ENCODE measurements at places on chromosomes 11 and 22.

GRCh38 chr22:32887324-32887980 lies 85.9 kb downstream of the TIMP3 start:
- H3K4me3 ChIP-seq, result no peak overlapping the region
- DNase-seq, result no peak
- no peaks in the 10 kb centered on the region for H3K4me1 ChIP-seq
- no peak overlapping the region for H3K27ac ChIP-seq

GRCh38 chr11:10459029-10459970 lies 4.2 kb downstream of the AMPD3 start:
- peaks cover 40% of the 10 kb centered on the region for H3K36me3 ChIP-seq
- H3K4me1 ChIP-seq, result peaks cover 44% of the 10 kb centered on the region
- peak overlapping the region; percentile 97 for H3K27ac ChIP-seq
- peak overlapping the region; percentile 90 for H3K4me3 ChIP-seq

- no peak overlapping the region for H3K4me3 ChIP-seq
- no peaks in the 10 kb centered on the region for H3K27me3 ChIP-seq
- no peaks in the 10 kb centered on the region for H3K4me1 ChIP-seq
- H3K36me3 ChIP-seq, result no peaks in the 10 kb centered on the region
These were observed 527.9 kb upstream of the B3GAT1 start for GRCh38 chr11:134939905-134940304.

- no peaks in the 10 kb centered on the region for H3K27me3 ChIP-seq
- no peak overlapping the region for H3K27ac ChIP-seq
- peaks cover 6% of the 10 kb centered on the region for H3K4me1 ChIP-seq
- no peaks in the 10 kb centered on the region for H3K36me3 ChIP-seq
These were observed 42.6 kb downstream of the BUD13 start for GRCh38 chr11:116730241-116730561.

- no peak for DNase-seq
- no peak overlapping the region for H3K27ac ChIP-seq
- no peak overlapping the region for H3K4me3 ChIP-seq
- H3K4me1 ChIP-seq, result no peaks in the 10 kb centered on the region
- no peaks in the 10 kb centered on the region for H3K27me3 ChIP-seq
These were observed 77.9 kb downstream of the FBXO7 start for GRCh38 chr22:32552521-32552920.

DNA sequence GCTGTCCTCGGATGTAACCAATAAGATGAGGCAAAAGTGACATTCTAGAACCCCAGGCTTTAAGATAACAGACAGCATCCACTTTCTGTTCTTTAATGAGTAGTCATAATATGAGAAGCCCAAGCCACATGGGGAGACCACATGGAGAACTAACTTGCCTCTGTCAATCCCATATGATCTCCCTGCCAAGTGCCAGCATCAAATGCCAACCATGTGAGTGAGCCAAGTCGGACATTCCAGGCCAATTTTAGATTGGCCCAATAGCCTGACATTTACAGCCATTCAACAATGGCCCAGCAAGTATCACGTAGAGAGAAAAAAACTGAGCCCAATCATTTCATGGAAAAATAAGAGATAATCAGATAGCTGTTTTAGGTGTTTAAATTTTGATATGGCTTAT lies 2048.3 kb upstream of the RAG2 start:
- DNase-seq, result no peak
- H3K4me1 ChIP-seq, result no peaks in the 10 kb centered on the region
- no peaks in the 10 kb centered on the region for H3K27me3 ChIP-seq

DNA sequence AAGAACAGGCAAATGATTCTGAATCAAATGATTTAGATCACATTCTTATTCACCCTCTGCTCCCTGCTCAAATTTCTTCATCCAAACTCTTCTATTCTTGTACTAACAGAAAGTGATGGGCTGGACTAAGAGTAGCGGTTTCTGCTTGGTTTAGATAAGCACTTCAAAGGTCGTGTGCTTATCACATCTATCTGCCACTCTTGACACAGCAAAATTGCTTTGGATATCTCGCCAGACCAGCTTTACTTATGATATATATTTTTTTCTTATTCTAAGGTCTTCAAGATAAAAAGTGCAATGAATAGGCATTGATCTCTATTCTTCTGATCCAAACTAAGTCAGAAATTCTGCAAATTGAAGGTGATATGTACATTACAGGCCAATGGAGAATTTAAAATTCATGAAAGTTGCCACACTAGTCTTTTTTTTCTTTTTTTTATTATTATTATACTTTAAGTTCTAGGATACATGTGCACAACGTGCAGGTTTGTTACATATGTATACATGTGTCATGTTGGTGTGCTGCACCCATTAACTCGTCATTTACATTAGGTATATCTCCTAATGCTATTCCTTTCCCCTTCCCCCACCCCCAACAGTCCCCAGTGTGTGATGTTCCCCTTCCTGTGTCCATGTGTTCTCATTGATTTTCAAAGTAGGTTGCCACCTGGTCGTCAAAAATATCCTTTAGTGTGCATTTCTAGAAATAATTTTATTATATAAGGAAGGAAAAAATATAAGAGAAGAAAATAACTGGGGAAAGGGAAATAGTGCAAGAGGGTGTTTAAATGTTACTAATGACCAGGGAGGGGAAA lies 1941.0 kb upstream of the RAG2 start:
- no peaks in the 10 kb centered on the region for H3K27me3 ChIP-seq
- no peaks in the 10 kb centered on the region for H3K4me1 ChIP-seq
- no peaks in the 10 kb centered on the region for H3K36me3 ChIP-seq

DNA sequence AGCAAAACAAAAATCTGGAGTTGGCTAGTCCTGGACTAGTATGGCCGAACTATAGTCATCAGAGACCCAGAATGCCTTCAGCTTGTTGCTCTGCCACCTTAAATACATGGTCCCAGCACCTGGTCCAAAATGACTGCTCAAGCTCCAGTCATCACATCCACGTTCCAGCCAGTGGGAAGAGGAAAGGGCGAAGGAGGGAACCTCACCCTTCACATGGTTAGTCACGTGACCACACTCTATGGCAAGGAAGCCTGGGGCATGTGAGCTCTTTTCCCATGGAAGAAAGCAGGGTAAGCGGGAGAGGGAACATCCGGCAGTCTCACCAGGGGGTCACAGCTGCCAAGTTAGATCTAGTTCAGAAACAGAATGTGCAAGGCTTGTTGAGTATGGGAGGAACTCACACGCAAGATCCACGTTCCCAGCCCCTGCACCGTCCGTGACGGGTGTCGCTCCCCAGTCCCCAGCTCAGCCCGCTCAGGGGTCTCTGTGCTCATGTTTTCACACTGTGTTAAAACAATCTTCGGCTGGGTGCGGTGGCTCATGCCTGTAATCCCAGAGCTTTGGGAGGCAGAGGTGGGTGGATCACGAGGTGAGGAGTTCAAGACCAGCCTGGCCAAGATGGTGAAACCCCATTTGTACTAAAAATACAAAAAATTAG lies 1.9 kb upstream of the ANO9 start:
- no peak overlapping the region for H3K4me3 ChIP-seq
- no peaks in the 10 kb centered on the region for H3K36me3 ChIP-seq
- no peak overlapping the region for H3K27ac ChIP-seq
- H3K4me1 ChIP-seq, result peaks cover 11% of the 10 kb centered on the region
- DNase-seq, result no peak

GRCh38 chr11:33451364-33451763 lies 194.2 kb downstream of the HIPK3 start:
- H3K36me3 ChIP-seq, result no peaks in the 10 kb centered on the region
- DNase-seq, result no peak
- H3K4me1 ChIP-seq, result no peaks in the 10 kb centered on the region
- H3K27me3 ChIP-seq, result peaks cover 4% of the 10 kb centered on the region

- H3K4me3 ChIP-seq, result no peak overlapping the region
- no peaks in the 10 kb centered on the region for H3K36me3 ChIP-seq
- no peak overlapping the region for H3K27ac ChIP-seq
- no peak for DNase-seq
These were observed 86.7 kb upstream of the PRODH start for GRCh38 chr22:19022755-19023154.

DNA sequence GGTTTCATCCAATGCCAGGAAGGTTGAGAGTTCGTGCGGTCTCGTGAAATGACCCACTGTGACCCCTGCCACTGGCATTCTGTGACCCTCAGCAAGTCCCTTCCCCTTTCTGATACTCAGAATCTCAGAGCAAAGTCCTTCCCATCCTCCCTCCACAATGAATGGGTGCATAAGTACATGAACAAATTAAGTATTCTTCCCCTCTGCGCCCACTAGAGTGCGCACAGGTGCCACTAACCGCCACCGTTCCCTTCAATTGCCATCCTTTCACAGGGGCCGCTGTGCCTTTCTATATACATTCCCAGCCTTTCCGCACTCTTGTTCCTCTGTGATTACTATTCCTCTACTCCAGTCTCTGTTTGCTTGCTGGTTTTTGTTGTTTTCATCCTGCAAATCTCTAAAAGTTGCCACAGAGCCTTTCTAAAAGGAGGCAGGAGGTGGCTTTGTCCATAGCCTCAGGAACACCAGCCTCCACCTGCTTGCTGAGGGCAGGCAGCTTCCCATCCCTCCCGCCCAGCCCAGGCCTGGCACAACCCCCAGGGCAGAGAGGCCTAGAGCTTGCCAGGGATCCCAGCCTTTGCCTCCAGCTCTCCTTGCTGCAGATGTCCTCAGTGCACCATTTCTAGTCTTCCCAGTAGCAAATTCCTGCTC lies 6.7 kb upstream of the AP1B1 start:
- no peaks in the 10 kb centered on the region for H3K36me3 ChIP-seq
- no peak overlapping the region for H3K4me3 ChIP-seq
- peaks cover 9% of the 10 kb centered on the region for H3K4me1 ChIP-seq
- peak overlapping the region; percentile 21 for H3K27ac ChIP-seq

DNA sequence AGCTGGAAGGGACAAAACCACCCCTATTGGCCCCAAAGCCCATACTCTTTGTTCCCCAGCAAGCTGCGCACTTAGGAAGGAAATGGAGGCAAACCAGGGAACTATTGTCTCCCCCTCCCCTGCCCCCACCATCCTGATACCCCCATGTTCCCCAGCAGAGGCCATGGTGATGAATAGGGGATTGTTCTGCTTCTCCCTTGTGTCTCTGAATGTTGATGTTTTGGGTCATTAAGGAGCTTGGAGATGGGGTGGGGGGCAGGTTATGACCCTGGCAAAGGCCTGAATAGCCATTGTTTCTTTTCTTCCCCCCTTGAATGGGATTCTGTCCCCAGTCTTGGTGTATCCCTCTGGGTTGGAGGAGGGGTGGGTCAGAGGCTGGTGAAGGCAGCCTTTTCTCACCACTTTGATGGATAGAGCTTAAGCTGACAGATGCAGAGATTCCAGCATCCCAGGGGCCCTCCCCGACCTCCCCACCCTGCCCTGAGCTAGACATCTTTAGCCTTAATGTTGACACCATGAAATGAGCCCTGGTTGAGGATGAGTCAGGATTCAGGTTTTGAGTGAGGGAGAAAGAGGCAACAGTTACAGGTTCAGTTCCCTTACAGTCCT lies 8.3 kb downstream of the DTX4 start:
- DNase-seq, result no peak
- no peak overlapping the region for H3K4me3 ChIP-seq
- H3K27me3 ChIP-seq, result peaks cover 19% of the 10 kb centered on the region
- no peaks in the 10 kb centered on the region for H3K36me3 ChIP-seq
- no peak overlapping the region for H3K27ac ChIP-seq
- H3K4me1 ChIP-seq, result no peaks in the 10 kb centered on the region

DNA sequence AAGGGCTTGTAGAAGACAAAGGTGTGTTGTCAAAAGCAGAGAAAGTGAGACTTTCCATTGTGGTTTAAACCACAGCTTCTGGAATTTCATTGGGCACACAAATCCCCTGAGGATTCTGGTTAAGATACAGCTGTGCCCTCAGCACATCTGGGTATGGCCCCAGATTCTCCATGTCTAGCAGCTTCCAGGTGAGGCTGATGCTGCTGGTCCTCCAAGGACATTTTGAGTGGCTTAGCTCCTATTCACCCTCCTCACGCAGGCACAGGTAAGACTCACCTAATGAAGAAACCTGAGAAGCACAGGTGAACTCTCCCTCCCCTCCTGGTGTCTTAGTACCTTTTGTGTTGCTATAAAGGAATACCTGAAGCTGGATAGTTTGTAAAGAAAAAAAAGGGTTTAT lies 88.9 kb upstream of the IGLL5 start:
- no peak for DNase-seq
- H3K4me1 ChIP-seq, result peaks cover 8% of the 10 kb centered on the region
- H3K4me3 ChIP-seq, result no peak overlapping the region
- peaks cover 9% of the 10 kb centered on the region for H3K27me3 ChIP-seq

- H3K27me3 ChIP-seq, result peaks cover 7% of the 10 kb centered on the region
- peaks cover 17% of the 10 kb centered on the region for H3K4me1 ChIP-seq
- no peak overlapping the region for H3K27ac ChIP-seq
- H3K4me3 ChIP-seq, result no peak overlapping the region
- DNase-seq, result no peak
These were observed 27.9 kb downstream of the MCHR1 start for GRCh38 chr22:40707154-40707553.

DNA sequence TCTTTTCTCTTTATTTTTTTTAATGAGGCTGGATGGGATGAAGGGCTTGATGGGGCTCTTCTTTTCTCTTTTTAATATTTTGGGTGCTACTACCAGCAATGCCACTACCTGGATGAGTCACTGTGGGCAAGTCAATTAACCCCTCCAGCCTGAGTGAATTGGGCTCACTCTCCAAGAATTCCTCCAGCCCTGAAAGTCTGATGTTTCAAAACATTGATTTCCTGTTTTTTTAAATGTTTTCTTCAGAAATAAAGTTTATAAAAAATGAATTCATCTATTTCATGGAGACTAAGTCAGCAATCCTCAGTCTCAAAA lies 812 bp upstream of the OR5A2 start:
- no peak overlapping the region for H3K27ac ChIP-seq
- DNase-seq, result no peak
- peaks cover 4% of the 10 kb centered on the region for H3K27me3 ChIP-seq
- no peaks in the 10 kb centered on the region for H3K36me3 ChIP-seq
